ENCODE measurements at places on chromosomes 12 and 14. TPM values are rescaled to one million over a fixed set of nuclear protein-coding genes. Genes with fewer than 3 reads are reported as not detected.
A peak's percentile ranks its signal among the peaks of the same experiment; 100 is the strongest.

DNA sequence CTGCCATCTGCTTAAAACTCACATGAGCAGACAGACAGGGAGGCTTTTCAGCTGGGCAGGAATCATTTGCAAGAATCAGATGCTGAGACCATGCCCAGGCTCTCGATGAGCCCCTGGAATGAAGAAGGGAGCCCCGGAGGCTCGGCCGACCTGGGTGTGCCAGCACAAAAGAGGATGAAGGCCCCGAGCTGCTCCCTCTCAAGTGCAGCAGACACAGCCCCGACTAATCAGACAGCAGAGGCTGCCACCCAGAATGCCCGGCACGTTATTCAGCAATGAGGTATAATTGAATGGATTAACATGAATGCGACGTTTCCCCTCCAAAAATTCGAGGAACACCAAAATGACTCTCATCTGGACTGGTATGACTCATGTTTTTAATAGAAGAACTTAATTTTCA is 58.9 kb downstream of the BCL11B start:
- H3K27ac ChIP-seq = no peak overlapping the region
- no peaks in the 10 kb centered on the region for H3K4me1 ChIP-seq
- no peaks in the 10 kb centered on the region for H3K36me3 ChIP-seq
- DNase-seq = no peak

The CCDC198 gene
- total RNA-seq = not detected

DNA sequence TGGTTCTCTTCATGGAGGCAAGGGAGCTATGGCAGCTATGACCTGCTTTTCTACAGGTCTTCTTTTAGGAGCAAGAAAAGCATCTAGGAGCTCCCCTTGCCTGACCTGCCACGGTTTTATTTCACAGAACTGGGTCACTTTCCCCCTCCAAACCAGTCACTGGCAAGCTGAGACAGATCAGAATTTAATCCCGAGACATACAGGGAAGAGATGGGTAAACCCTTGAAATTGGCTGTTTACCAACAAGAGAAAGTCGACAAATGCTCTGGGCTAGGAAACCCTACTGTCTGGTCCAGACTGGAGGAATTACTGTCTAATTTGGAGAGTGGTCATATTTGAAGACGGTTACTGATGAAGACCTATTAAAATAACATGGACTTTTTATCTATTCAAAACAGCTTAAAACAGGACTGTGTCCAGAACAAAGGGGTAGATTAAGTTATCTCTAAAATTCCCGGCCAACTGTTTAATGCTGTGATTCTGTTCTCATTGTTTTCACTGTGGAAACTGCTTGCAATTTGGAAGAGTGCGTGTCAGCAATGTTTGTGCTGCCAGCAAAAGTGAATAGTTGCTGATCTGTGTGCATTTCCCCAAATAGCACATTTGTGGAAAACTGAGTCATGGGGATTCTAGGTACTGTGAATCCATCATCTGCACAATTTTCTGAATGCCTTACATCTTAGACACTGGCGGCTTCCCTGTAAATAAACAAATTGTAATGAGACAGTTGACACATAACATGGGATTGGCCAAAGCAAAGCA is 73.4 kb upstream of the EEA1 start:
- no peaks in the 10 kb centered on the region for H3K36me3 ChIP-seq
- no peak overlapping the region for H3K4me3 ChIP-seq
- H3K4me1 ChIP-seq = no peaks in the 10 kb centered on the region
- peak; percentile 63 for DNase-seq
- H3K27me3 ChIP-seq = no peaks in the 10 kb centered on the region

- no peak for DNase-seq
- H3K4me3 ChIP-seq = no peak overlapping the region
- peaks cover 12% of the 10 kb centered on the region for H3K36me3 ChIP-seq
- no peak overlapping the region for H3K27ac ChIP-seq
- H3K27me3 ChIP-seq = no peaks in the 10 kb centered on the region
- H3K4me1 ChIP-seq = no peaks in the 10 kb centered on the region
Observed at GRCh38 chr14:69376439-69376838, 21.7 kb downstream of the ERH start.

GRCh38 chr14:103204852-103205540 is 81.7 kb downstream of the TNFAIP2 start:
- H3K27ac ChIP-seq = no peak overlapping the region
- H3K4me3 ChIP-seq = no peak overlapping the region
- no peaks in the 10 kb centered on the region for H3K27me3 ChIP-seq
- no peaks in the 10 kb centered on the region for H3K36me3 ChIP-seq
- peak; percentile 24 for DNase-seq
- H3K4me1 ChIP-seq = no peaks in the 10 kb centered on the region

GRCh38 chr14:36268121-36268520 is 52.3 kb downstream of the MBIP start:
- H3K27me3 ChIP-seq = peaks cover 3% of the 10 kb centered on the region
- no peak overlapping the region for H3K4me3 ChIP-seq
- no peak overlapping the region for H3K27ac ChIP-seq

GRCh38 chr12:67496581-67496980 is 152.0 kb upstream of the DYRK2 start:
- no peaks in the 10 kb centered on the region for H3K36me3 ChIP-seq
- H3K27ac ChIP-seq = no peak overlapping the region
- no peak overlapping the region for H3K4me3 ChIP-seq
- H3K27me3 ChIP-seq = no peaks in the 10 kb centered on the region
- DNase-seq = no peak

The TMEM263 gene
- total RNA-seq = 55.5 TPM

DNA sequence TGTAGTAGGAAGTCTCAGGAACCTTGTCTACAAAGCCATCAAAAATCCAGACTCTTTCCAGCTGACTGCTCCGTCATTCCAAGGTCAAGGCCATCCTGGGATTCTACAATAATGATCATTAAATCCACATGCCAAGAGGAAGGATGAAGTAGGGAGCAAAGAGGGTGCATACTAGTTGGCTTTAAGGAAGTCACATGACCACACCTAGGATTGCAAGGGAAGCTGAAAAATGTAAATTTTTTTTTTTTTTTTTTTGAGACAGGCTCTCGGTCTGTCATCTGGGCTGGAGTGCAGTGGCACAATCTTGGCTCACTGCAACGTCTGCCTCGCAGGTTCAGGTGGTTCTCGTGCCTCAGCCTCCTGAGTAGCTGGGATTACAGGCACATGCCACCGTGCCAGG is 7.3 kb upstream of the MRPL42 start:
- no peak overlapping the region for H3K4me3 ChIP-seq
- H3K27me3 ChIP-seq = no peaks in the 10 kb centered on the region
- no peak overlapping the region for H3K27ac ChIP-seq
- H3K36me3 ChIP-seq = no peaks in the 10 kb centered on the region
- H3K4me1 ChIP-seq = no peaks in the 10 kb centered on the region

DNA sequence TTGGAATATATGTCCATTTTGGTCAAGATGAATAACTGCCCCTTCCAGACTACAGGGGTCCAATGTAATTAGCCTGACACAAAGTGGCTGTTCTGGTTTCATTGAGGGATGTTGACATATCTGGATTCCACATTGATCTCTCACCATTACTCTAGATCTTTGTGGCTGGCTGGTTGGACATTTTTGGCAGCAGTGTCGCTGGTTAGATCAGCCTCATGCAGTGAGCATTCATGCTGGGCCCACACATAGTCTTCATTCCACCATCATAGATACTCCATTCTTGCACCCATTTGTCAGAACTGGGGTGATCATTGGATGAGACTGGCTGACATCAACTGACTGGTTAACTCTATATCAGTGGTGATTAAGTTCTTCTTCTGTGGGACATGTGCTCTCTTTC is 74.4 kb downstream of the MGST1 start:
- DNase-seq = no peak
- no peak overlapping the region for H3K27ac ChIP-seq
- H3K36me3 ChIP-seq = no peaks in the 10 kb centered on the region
- no peaks in the 10 kb centered on the region for H3K4me1 ChIP-seq
- no peak overlapping the region for H3K4me3 ChIP-seq

The PTPRO gene
- total RNA-seq = 11.7 TPM

GRCh38 chr12:88299567-88300101 is 157.5 kb downstream of the TMTC3 start:
- no peaks in the 10 kb centered on the region for H3K36me3 ChIP-seq
- H3K27me3 ChIP-seq = no peaks in the 10 kb centered on the region
- no peak overlapping the region for H3K4me3 ChIP-seq
- no peak overlapping the region for H3K27ac ChIP-seq
- no peak for DNase-seq
- H3K4me1 ChIP-seq = no peaks in the 10 kb centered on the region

- H3K4me3 ChIP-seq = no peak overlapping the region
- H3K4me1 ChIP-seq = no peaks in the 10 kb centered on the region
- H3K27me3 ChIP-seq = no peaks in the 10 kb centered on the region
- no peak for DNase-seq
Observed at GRCh38 chr14:47332106-47332505, 343.3 kb downstream of the MDGA2 start.

- peak; percentile 86 for DNase-seq
- H3K27ac ChIP-seq = no peak overlapping the region
- no peaks in the 10 kb centered on the region for H3K36me3 ChIP-seq
- peak overlapping the region; percentile 95 for H3K4me3 ChIP-seq
Observed at GRCh38 chr12:105330931-105331804, 677 bp downstream of the C12orf75 start.

- H3K27ac ChIP-seq = no peak overlapping the region
- no peaks in the 10 kb centered on the region for H3K4me1 ChIP-seq
- H3K4me3 ChIP-seq = no peak overlapping the region
- H3K27me3 ChIP-seq = no peaks in the 10 kb centered on the region
- DNase-seq = no peak
Observed at GRCh38 chr12:95096852-95097251, 23.4 kb upstream of the NR2C1 start.

GRCh38 chr12:129310346-129310745 is 457.1 kb downstream of the GLT1D1 start:
- no peaks in the 10 kb centered on the region for H3K4me1 ChIP-seq
- H3K36me3 ChIP-seq = no peaks in the 10 kb centered on the region
- H3K27ac ChIP-seq = no peak overlapping the region
- no peak overlapping the region for H3K4me3 ChIP-seq
- no peaks in the 10 kb centered on the region for H3K27me3 ChIP-seq

The PKP2 gene
- total RNA-seq = 1.4 TPM

- no peak overlapping the region for H3K4me3 ChIP-seq
- no peaks in the 10 kb centered on the region for H3K36me3 ChIP-seq
- no peaks in the 10 kb centered on the region for H3K4me1 ChIP-seq
- DNase-seq = no peak
- H3K27me3 ChIP-seq = no peaks in the 10 kb centered on the region
Observed at GRCh38 chr14:75494896-75495295, 27.4 kb upstream of the BATF start.

GRCh38 chr12:63949902-63950301 is 105.4 kb downstream of the SRGAP1 start:
- H3K4me3 ChIP-seq = no peak overlapping the region
- DNase-seq = no peak
- no peak overlapping the region for H3K27ac ChIP-seq
- H3K27me3 ChIP-seq = no peaks in the 10 kb centered on the region

The GALNT9 gene
- 0.84 TPM for total RNA-seq

DNA sequence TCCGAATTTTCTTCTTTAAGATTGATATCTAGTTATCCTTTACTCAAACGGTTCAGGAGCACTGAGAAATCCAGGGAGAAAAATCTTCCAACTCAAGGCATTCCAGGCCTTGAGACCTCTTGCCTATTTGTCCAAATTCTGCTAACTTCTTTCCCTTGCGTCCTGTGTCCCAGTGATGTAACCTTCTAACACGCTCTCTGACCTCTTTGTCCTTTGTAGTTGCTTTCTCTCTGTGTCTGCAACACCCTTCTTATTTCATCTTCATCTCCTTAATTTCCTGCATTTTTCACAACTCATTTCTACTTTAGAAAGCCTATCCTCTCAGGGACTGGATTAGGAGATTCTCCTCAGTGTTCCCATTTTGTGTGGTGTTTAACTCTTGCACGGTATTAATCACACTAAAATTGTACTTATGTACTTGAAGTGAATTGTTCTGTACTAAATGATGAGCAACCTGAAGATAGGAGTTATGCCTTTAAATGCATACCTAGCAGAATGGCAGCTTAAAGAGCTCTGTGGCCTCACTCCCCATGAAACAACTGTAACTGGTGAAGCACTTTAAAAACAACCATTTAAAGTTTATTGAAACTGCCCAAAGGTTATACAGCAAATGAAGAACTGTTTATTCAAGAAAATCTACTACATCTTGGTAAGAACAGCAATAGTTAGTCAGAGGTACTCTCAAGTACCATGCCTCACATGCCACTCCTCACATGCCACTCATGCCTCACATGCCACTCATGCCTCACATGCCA is 7.4 kb upstream of the SNAPC1 start:
- no peak overlapping the region for H3K27ac ChIP-seq
- no peak overlapping the region for H3K4me3 ChIP-seq
- H3K36me3 ChIP-seq = no peaks in the 10 kb centered on the region

GRCh38 chr14:33232031-33232430 is 293.4 kb downstream of the NPAS3 start:
- no peak overlapping the region for H3K27ac ChIP-seq
- no peaks in the 10 kb centered on the region for H3K36me3 ChIP-seq
- no peaks in the 10 kb centered on the region for H3K4me1 ChIP-seq
- DNase-seq = no peak
- no peak overlapping the region for H3K4me3 ChIP-seq
- no peaks in the 10 kb centered on the region for H3K27me3 ChIP-seq

GRCh38 chr12:57087010-57087690 is 1.8 kb upstream of the NAB2 start:
- no peaks in the 10 kb centered on the region for H3K27me3 ChIP-seq
- DNase-seq = peak; percentile 96
- peak overlapping the region; percentile 95 for H3K4me3 ChIP-seq
- H3K36me3 ChIP-seq = no peaks in the 10 kb centered on the region

DNA sequence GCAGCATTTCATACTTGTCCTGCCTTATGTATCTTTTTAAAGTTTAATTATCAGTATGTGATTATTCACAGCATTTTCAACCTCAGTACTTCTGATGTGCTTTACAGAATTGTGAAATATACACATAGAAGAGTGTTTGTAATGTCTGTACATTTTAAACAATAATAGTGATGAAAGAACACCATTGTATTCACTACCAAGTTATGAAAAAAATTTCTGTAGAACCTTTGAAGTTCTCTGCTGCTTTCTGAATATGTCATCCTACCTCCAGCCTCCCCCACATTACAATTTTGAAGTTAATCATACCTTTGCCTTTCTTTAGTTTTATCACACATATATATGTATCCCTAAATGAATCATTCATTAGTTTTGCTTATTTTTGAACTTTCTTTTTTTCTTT is 24.8 kb downstream of the FRMD6 start:
- H3K4me1 ChIP-seq = peaks cover 9% of the 10 kb centered on the region
- no peak for DNase-seq
- H3K4me3 ChIP-seq = no peak overlapping the region
- H3K36me3 ChIP-seq = no peaks in the 10 kb centered on the region
- H3K27ac ChIP-seq = no peak overlapping the region

GRCh38 chr14:81256289-81256960 is 35.7 kb upstream of the GTF2A1 start:
- H3K4me3 ChIP-seq = no peak overlapping the region
- H3K36me3 ChIP-seq = no peaks in the 10 kb centered on the region
- H3K27me3 ChIP-seq = no peaks in the 10 kb centered on the region
- no peaks in the 10 kb centered on the region for H3K4me1 ChIP-seq
- H3K27ac ChIP-seq = no peak overlapping the region

The HOTAIR gene
- not detected for total RNA-seq

The RTN1 gene
- 42.4 TPM for total RNA-seq

Data from aorta (tissue), 5 donors.